Amygdala (tissue), 56 donors: ENCODE measurements at places on chromosomes 1 and 21.

DNA sequence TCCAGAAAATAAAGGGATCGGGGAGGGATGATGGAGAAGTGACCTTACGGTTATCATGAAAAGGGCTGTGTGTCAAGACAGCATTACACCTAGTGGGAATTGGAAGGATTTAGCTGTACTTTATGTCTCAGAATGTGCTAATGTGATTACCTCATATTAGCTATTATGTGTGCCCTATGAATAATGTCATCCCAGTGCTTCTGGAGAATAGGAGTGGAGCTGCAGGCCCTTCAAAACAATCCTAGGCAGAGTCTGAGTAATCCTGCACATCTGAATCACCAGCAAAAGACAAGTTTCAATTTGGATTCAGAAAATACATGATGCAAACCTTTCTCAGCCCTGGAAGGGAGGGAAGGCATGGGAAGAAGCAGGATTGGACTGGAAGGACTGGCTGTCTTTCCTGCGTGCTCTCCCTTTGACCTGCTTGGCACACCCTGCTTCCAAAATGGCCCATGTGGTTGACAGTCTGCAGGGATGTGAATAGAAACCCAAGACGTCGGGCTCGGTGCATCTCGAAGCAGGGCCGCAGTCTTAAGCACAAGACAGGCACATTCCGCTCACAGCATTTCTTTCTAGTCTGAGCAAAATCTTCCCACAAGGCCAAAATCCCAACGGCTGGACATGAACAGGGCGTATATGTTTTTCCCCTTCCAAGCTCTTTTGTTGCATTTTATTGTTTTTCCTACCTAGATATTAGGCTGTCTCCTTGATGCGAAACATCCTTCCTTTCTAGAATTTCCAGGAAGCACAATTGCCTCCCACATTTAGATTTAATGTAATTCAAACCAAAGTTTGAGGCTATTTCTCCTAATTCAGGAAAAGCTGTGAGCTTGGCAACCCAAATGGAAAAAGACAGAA, 54.3 kb upstream of the TARBP1 start:
- no peak for DNase-seq

GRCh38 chr1:170370087-170370486, 161.9 kb upstream of the GORAB start:
- no peak for DNase-seq

- peak; percentile 34 for DNase-seq
Observed at GRCh38 chr1:205141236-205142101, 19.7 kb upstream of the RBBP5 start.

DNA sequence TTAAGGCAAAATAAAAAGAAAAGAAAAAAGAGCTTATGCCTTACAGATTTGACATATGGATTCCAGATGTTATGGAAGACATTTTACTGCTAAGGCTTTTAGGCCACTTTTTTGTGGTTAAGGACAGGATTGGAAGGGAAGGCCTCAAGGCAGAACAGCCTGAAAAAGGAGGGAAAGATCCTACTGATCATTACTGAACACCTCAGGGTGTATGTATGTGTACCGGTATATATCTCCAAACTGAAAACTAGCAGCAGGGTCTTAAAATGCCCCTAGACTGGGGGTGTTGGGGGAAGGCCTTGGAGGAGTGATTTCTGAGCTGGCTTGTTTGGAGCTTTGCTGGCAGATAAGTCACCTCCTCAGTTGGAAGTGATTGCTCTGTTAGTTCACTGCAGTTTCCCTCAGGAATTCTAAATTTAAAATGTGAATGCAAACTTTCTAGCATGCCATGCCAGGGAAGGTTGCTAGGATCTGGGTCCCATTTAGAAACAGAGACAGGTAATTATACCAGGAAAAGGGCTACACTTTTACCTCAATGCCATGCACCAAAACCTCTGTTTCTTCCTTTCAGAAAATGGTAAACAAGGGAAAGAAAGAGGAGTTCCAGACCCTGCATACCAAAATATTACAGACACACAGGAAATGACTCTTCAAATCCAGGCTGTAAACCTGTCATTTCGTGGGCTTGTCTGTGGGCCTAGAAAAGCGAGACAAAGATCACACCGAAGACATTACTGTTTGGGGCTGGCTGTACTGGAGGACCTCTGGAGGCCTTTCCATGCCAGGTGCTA, 15.0 kb downstream of the C1orf52 start:
- DNase-seq: no peak

GRCh38 chr1:201594575-201595245, 55.8 kb downstream of the NAV1 start:
- no peak for DNase-seq

DNA sequence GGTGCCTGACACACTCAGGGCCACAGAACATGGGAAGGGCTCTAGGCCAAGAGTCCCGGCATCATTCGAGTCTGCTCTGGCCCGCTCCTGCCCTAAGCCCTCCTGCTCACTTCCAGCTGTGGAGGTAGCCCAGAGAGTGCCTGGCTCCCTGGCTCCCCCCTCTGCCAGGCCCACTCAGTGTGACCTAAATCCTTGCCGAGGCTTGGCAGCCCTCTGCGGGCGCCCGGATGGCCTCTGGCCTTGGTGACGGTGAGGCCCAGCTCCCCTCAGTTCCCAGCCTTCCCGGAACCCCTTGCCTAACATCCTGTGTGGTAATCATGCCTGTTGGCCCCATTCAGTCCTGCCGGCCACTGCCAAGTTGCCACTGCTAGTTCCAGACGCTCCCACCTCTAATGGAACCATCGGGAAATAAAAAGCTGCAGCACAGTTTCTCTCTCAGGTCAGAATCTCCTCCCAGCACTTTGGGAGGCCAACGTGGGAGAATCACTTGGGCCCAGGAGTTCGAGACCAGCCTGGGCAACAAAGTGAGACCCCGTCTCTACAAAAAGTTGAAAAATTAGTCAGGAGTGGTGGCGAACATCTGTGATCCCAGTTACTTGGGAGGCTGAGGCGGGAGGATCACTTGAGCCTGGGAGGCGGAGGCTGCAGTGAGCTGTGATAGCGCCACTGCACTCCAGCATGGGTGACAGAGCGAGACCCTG, 1.2 kb upstream of the H6PD start:
- DNase-seq: no peak

- DNase-seq: no peak
Observed at GRCh38 chr1:202590975-202591411, 119.3 kb downstream of the SYT2 start.

- no peak for DNase-seq
Observed at GRCh38 chr1:204630132-204630905, 55.2 kb downstream of the LRRN2 start.

GRCh38 chr1:19877181-19877750, 4.9 kb upstream of the OTUD3 start:
- DNase-seq: no peak

DNA sequence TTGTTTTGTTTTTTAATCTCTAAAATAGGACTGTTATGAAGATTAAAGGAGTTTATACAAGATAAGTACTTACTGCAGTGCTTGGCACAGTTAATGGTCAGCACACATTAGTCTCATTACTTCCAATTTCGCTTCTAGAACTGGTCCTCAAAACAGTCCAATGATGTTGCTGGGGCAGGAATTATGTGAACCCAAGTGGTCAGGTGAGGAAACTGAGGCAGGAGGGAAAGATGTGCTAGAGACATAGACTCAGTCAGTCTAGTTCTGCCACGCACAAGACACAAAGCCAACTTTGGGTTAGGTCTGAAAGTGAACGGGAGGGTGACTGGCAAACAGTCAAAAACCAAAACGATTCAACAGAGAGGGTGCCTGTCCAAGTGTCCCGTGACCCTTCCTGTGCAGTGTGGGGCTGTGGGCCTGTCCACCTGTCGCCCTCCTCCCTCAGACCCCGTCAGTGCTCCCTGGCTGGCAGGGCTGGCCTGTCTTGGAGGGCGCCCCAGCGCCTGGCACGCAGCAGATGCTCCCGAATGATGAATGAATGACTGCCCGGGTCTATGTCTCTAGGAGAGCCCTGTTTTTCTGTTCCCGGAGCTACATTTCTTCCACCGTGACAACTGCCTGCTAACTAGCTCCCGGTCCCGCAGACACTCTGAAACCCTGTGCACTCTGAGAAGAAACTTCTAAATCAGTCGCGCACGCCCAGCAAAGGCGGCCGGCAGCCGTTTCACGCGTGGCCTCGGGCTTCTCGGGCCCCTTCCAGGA, 2.4 kb downstream of the LRP8 start:
- no peak for DNase-seq

DNA sequence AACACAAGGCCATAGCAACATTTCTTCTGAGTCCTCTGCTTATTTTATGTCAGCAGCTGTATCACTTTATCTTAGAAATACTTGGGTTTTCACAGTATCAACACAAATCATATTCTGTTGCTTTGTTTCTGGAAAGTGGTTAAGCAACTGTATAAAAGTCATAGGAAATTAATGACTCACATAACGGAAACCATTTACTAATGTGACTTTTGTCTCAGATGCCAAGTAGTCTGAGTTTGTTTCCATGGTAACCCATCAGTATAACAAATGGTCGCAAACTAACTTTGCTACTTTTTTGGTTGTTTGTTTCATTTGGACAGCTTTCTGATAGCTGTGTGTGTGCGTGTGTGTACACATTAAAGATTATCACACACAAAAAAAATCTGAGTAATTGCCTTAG, 31.1 kb downstream of the EEIG2 start:
- DNase-seq: no peak

GRCh38 chr1:66383611-66384010, 150.3 kb upstream of the SGIP1 start:
- DNase-seq: no peak

- DNase-seq: no peak
Observed at GRCh38 chr1:194952171-194952570, 1656.1 kb downstream of the KCNT2 start.

DNA sequence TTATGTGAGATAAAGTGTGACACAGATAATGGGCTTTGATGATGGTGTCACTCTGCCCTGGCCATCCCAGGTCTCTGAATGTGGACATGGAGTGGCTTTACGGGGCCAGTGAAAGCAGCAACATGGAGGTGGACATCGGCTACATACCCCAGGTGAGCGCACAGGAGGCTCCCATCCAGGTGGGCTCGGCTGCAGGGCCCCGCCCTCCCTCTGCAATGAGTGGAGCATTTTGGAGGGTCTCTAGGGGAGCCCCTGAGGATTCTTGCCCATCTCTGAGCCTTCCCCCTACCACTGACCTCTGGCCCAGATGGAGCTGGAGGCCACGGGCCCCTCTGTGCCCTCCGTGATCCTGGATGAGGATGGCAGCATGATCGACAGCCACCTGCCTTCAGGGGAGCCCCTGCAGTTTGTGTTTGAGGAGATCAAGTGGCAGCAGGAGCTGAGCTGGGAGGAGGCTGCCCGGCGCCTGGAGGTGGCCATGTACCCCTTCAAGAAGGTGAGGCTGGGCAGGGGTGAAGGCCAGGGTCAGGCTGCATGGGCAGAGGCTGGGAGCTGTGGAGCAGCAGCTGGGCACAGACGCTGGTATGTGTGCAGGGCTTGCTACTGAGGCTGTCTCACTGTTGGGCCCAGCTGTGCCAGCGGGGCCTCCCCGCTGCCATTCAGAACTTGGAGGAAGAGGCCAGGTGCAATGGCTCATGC, 8.2 kb upstream of the MTFR1L start:
- no peak for DNase-seq

- no peak for DNase-seq
Observed at GRCh38 chr1:164587617-164588501, 28.9 kb downstream of the PBX1 start.

GRCh38 chr1:213120386-213120785, 69.3 kb downstream of the RPS6KC1 start:
- DNase-seq: peak; percentile 2

DNA sequence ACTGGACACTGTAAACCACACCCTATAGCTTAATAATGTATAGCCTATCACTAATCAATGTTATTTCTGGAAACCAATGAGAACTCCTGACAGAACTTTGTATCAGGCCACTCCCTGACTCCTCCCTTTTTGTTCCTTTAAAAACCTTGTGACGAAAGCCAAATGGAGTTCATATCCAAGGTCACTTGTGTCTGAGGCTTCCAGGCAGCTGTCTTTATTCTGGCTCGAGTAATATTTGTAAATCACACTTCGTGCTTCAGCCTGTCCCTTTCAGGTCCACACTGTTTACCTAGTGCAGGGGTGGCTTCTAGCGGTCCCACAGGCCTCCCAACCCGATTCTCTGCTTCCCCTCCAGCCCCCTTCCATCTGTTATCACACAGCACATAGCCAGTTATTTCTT, 16.2 kb upstream of the CAPN9 start:
- no peak for DNase-seq
